Ovary (tissue), 10 donors: ENCODE measurements at places on chromosomes 5 and 9. TPM values are rescaled to one million over a fixed set of nuclear protein-coding genes. Genes with fewer than 3 reads are reported as not detected.
A peak's percentile ranks its signal among the peaks of the same experiment; 100 is the strongest.

GRCh38 chr9:132585954-132586829 lies 3.8 kb downstream of the BARHL1 start:
- DNase-seq: no peak

GRCh38 chr5:151970885-151971284 lies 46.2 kb upstream of the GLRA1 start:
- DNase-seq: no peak

GRCh38 chr5:77483682-77484081 lies 8.4 kb downstream of the WDR41 start:
- DNase-seq: no peak

DNA sequence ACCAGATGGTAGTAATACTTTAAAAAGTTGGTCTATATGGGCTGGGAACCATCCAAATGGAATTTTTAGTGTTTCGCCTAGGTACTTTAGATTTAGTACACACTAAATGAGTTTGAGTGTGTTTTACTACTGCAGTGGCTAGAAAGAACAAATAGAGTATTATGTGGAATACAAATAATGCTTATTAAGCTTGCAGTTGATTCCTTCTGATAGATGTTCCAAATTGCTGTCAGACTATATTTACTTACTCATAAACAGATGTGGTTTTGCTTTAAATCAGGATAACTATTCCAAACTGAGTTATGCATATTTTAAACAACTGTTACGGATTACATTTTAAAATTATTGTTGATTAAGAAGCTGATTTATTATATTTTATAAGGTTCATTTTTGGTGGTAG lies 103.3 kb downstream of the ZSWIM6 start:
- no peak for DNase-seq

DNA sequence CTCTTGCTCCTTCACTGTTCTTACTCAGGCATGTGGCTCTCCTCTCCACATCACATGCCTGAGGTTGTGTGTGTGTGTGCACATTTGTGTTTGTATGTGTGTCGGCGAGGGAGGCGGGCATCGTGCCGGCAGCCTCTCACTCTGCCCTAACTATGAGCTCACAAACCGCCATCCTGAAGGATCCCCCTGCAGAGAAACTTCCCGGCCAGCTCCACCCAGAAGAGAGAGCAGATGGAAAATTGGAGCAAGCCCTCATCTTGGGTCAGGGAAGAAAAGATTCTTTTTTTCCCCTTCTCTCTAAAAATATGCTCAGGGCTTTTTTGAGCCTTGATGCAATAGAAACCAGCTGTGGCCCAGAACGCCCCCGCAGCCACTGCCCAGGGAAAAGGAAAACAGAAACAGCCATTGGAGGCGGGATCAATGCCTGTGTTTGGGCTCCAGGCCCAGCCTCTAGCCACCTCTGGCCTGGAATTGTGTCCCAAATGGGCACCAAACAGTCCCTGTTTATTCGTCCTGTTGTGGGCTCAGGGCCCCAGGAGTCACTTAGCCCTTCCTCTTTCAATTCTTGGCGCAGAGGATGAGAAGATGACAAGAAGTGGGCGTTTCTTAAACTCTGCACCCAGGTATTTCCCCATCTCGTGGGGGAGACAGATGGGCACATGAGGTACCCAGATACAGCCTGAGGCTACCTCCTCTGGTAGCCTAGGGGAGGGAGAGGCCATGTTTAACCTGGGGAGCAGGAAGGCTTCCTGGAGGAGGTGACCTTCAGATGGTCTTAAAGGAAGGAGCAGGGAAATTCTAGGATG lies 151.5 kb downstream of the RGS3 start:
- peak; percentile 78 for DNase-seq

DNA sequence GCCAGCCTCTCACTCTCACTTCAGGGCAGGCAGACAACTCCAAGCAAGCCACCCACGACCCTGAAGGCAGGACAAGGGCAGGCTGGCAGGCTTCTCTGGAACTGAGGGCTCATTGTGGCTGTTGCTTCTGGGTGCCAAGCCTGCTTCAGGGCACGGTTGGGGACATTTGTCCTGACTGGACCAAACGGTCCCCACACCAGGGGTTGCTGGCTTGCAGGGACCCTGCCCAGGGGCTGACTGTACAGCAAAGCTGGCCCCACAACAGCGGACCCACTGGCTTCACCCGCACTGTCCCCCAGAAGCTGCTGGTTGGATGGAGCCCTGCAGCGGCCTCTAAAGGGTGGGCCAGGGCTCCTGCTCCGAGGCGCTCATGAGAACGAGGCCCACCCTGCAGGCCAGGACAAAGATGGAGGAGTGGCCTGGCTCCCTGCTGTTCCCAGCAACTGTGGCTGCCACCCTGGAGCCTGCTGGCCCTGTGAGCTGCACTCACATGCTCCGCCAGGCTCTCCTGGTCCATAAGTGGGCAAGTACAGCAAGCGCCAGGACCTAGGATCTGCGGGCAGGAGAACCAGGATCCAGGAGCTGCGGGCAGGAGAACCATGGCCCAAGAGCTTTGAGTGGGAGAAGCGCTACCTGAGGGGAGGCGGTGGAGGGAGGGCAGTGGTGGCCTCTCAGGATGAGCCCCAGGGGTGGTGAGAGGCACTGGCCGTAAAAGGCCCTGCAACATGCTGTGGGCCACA lies 34.4 kb upstream of the NSMF start:
- no peak for DNase-seq

- DNase-seq: no peak
Measured at GRCh38 chr5:92917044-92917443, 664.0 kb downstream of the NR2F1-AS1 start.

DNA sequence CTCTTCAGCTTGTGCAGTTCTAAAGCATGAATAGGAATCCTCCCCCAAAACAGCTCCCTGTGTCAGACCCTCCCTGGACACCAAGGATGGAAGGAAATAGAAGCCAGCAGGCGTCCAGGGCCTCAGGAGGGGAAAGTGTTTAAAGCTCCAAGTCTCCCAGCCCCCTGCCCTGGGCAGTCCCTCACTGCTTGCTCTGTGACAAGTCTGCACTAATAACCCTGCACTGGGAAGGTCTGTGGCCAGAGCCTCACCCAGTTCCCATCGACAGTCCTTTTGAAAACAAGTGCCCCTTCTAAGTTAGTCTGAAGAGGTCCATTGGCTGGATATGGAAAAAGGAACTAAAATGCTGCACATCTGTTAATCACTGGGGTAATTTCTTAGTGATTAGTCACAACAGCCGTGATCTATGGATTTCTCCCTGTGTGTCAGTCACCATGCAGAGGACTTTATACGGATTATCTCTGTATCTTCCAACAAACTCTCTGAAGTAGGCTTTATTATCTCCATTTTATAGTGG lies 195.3 kb downstream of the FBXL7 start:
- peak; percentile 43 for DNase-seq

DNA sequence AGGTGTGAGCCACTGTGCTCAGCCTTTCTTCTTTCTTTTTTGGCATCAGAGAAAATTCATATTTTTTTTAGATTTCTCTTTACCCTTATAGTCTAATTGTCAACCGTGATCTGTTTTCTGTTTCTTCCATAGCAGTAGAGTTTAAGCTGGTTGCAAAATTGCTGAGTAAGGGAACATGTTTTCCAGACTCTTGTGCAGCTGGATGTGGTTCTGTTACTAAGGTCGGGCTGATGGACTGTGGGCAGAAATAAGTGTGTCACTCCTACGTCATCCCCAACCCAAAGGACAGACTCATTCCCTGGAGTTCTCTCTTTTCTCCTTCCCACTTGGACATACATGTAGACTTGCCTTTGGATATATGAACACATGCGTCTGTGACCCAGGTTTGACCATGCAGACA lies 64.1 kb upstream of the GOLM1 start:
- no peak for DNase-seq

DNA sequence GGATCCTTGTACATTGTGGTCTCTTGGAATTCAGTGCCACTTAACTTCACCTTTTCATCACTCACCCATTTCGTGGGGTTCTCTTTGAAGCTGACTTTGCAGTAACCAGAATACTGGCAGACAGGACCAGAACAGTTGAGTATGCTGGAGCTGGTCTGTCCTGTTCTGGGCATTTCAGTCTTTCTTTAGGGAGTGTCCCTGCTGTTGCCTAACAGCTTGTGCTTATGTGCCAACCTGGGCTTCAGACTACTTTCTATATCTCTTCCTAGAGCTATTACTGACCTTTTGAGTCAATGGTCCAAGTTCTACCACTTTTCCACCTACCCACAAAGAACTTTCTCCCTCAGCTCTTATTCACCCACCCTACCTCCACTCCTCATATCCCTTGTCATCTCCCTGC lies 10.0 kb upstream of the INSL6 start:
- no peak for DNase-seq

DNA sequence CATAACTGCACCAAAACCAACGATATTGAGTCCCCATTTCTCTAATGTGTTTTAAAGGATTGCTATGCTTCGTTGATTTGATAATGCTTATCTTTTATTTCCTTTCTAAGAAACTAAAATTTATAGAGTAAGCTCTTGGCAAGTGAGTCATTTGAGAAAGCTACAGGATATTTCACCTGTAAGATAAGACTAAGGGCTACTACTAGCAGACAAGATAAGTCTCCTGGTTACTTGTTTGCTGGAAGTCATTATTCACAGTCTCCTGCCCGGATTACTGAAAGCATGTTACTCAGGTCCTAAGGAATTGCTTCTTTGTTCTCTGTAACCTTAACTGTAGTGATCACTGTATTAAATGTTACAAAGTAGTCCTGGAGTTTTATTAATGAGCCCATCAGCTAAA lies 315.9 kb upstream of the RASA1 start:
- no peak for DNase-seq

DNA sequence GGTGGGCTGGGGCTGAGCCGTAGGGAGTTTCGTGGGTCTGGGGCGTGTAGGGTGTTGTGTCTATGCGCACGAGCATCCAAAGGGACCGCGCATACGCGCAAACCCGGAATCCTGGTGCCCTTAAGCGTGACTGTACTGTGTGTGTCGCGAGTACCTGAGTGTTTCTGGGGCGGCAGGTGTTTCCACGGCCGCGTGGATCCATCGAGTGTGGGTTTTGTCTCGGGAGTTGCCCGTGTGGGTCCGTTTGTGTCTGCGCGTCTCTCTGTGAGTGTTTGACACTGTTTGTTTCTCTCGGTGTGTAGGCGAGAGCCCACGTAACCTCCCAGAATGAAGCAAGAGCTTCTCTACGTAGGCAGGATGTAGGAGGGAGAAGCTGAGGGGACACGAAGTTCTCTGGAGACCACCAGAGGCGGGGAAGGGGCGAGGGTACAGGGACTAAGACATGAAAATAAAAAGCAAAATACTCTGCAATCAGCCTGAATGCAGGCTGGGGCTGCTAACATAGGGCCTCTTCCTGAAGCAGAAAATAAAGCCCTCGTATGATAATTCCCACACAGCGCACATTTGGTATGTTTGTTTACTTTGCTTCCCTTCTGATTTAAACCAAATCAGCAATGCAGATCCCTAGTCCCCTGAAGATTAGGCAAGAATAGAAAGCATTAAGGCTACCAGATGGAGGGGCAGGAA lies 588 bp upstream of the BRINP1 start:
- no peak for DNase-seq

DNA sequence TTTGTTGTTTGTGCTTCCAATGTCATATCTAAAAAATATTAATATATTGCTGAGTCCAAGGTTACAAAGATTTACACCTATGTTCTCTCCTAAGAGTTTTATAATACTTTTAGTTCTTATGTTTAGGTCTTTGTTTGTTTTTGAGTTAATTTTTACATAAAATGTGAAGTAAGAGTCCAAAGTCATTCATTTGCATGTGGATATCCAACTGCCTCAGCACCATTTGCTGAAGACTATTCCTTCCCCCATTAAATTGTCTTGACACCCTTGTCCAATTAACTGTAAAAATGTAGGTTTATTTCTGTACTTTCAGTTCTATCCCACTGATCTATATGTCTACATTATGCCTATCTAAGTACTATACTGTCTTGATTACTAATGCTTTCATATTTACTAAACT lies 35.7 kb downstream of the TTC33 start:
- no peak for DNase-seq

DNA sequence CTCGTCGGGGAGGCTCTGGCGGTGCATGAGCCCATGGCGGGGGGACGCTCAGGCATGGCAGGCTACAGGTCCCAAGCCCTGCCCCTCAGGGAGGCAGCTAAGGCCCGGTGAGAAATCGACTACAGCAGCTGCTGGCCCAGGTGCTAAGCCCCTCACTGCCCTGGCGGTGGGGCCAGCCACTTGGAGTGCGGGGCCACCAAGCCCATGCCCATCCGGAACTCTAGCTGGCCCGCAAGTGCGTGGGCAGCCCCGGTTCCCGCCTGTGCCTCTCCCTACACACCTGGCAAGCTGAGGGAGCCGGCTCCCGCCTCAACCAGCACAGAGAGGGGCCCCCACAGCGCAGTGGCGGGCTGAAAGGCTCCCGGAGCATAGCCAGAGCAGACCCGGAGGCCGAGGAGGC lies 1896.9 kb upstream of the CDH6 start:
- DNase-seq: no peak

- DNase-seq: no peak
Measured at GRCh38 chr5:178196986-178197385, 7.3 kb upstream of the HNRNPAB start.

DNA sequence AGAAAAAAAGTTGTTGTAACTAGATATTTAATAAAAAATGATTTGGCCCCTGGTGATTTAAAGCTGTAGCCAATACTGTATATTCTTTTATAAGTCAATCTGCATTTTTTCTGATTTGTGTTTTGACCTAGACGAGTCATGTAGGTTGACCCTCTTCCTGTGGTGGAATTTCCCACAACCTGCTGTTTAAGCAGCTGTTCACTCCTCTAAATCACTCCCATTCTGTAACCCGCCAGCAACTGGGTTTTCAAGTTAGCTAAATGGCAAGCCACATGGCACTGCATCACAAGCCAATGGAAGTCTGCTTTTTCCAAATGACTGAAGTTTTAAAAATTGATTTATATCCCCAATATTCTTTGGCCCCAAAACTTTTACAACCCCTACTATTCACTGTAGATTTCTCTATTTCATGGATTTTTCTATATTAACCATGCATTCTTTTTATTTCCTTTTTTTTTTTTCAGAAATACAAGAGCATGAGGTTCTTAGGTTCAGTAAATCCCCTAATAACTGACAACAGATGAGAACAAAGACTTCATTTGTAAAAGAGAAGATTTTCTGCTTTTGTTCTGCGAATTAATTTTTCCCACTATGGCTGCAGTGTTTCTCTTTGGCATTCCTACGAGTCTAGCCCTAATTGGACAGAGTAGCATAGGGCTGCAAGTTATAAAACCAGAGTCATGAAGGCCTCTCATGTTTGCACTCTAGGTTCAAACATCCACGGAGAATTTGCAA lies 184.5 kb upstream of the TLE4 start:
- DNase-seq: no peak

- no peak for DNase-seq
Measured at GRCh38 chr9:18683851-18684250, 209.9 kb downstream of the ADAMTSL1 start.

Gene C1QTNF3
- 3.0 TPM for total RNA-seq

Gene PITX1
- 3.1 TPM for total RNA-seq

Gene HTR4
- total RNA-seq: not detected

Gene RAD50
- 28.1 TPM for total RNA-seq

Gene INSYN2B
- total RNA-seq: 3.3 TPM

Gene ZDHHC11B
- total RNA-seq: 1.9 TPM

Gene GIN1
- 9.8 TPM for total RNA-seq

Gene TMEM215
- not detected for total RNA-seq

Gene PCDHGA10
- 6.5 TPM for total RNA-seq

Gene SPINK4
- total RNA-seq: not detected

Gene KCNV2
- total RNA-seq: not detected
